ENCODE measurements at places on chromosomes 16 and 17.

DNA sequence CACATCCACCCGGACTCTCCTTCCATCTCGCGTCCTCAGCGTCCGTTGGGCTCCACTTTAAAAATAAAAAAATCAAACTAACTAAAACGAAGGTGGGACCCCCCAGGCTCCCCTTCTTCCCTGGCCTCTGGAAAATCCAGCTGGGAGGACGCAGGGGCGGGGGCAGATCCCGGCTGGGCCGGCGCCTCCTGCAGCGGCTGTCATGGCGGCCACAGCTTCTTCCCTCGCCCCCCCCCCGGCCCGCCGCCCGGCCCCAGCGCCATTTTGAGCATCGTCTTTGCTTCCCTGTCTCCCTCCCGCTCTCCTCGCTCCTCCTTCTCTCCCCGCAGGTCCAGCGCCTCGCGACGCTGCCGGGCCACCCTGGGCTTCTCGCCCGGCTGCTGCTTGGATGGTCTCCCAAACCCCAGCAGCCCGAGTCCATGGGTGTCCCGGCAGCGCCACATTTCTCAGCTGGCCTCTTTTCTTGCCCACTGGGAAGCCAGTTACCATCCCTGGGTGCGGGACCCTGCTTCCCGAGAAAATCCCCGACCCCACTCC is 3.3 kb downstream of the HOXB2 start:
- DNase-seq, result no peak

DNA sequence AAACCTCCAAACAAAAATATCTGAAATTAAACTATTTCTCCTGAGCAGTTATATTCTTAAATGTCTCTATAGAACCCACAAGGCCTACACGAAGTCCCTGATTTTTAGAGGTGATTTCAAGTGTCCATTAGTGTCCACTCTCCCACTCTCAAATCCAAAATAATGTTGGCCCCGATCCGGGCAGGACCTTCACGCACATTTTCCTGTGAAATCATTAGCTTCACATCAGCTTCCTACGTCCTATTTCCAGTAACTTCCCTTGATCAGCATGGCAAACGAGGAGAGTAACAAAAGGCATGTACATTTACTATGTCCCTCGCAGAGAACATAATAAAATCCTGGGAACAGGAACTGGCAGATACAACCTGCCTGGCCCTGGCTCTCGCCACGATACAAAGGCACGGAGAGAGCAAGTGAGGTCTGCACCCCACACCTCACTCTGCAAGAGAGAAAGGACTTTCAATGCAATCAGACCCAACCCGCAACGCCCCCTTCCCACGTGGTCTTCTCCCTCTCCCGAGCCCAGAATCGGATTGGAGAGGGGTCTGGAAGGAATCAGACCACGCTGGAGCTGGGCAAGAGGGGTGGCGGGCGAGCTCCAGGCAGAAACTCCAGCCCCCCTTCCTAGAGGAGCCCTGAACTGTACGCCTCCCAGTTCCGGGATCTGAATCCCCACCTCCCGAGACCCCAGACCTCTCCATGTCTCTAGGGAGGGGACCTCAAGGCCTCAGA is 17.5 kb upstream of the C17orf78 start:
- DNase-seq, result no peak

GRCh38 chr17:37605081-37605480 is 4.1 kb downstream of the SYNRG start:
- no peak for DNase-seq

- no peak for DNase-seq
Measured at GRCh38 chr16:4501071-4501478, 24.9 kb downstream of the HMOX2 start.

DNA sequence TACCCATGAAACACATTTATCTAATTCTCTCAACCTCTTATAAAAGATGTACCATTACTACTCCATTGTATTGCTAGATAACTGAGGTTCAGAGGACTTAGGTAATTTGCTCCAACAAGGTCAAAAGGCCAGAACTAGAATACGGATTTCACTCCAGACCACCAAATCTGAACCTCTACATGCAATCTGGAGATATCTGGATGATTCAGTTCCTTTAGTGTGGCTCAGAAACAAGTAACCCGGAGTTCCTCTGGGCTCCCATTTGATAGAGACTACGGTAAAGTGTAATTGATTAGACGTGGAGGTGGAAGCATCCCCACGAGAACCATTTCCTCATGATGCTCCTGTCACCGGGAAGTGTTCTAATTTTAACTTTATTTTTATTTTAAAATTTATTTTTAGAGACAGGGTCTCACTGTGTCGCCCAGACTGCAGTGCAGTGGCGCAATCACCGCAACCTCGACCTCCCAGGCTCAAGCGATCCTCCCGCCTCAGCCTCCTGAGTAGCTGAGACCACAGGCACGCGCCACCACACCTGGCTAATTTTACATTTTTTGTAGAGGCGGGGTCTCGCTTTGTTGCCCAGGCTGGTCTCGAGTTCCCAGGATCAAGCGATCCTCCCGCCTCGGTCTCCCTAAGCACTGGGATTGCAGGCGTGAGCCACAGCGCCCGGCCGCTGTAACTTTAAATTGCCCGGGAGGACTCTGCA is 608 bp upstream of the COX10 start:
- no peak for DNase-seq

DNA sequence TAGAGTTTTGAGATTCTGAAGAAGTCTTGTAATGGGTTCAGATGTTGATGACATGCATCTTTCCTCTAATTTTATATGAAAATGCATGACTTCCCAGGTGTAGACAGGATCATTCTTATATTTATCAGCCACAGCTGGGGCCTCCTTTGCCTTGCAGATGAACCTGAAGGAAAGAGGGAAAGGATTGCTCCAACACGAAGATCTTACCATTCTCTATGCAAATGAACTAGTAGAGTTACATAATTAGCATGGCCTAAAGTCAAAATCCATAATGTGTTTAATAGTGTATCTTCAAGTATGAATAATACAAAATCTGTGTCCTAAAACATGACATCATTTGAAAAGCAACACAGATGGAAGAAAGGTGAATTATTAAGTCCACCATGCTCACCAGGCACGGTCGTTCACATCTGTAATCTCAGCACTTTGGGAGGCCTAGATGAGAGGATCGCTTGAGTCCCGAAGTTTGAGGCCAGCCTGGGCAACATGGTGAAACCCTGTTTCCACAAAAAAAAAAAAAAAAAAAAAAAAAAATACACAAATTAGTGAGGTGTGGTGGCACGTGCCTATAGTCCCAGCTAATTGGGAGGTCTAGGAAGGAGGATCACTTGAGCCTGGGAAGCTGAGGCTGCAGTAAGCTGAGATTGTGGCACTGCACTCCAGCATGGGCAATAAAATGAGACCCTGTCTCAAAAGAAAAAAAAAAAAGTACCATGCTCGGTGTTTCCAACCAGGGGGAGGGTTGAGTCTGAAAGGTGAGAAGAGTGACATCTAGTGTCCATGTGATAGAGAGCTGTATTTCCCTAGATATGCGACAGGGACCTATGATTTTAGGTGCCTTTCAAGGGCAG is 6.3 kb downstream of the VWA3A start:
- DNase-seq, result no peak

DNA sequence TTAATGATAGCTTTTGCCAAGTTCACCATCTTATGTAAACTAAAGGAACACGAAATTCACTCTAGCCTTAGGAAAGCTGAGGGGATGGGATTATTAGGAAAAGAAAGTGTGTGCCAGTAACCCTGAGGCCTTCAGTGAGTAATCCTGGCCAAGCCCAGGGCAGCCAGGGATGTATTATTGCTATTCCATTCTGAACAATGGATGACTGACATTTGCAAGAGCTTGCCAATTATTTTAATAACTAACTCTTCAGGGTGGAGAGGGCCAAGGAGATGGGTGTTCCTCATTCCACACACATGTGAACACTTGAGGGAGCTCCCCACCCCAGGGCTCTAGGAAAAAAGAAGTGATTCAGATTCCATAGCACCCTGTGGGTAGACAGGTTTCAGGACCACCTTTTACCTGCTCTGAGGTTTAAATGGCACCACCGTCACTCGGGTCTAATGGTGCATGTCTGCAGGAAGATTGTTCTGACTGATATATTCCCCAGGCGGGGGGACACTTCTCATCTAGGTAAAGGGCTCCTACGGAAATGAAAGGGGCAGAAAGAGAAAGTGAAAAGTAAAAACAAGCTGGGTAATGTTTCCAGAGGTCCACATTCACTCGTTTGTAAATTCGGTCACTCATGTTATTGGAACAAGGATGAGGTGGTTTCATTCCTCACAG is 41.5 kb downstream of the TK2 start:
- no peak for DNase-seq

DNA sequence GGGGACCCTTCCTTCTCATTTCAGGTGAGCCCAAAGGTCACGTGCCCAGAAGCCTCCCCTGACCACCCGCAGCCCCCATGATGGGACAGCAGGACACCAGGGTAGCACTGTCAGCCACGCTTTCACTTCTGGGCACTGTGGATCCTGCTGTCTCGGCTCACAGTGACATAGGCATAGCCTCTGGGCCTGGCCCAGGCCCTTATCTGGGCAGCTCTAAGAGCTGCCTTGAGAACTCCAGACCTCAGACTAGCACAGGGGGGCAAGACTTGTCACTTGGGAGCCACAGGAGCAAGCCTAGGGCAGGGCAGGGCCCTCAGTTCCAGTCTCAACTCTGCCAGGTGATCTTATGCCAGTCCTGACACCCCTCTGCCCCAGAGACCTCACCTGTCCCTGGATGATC is 4.7 kb downstream of the NATD1 start:
- DNase-seq, result no peak

DNA sequence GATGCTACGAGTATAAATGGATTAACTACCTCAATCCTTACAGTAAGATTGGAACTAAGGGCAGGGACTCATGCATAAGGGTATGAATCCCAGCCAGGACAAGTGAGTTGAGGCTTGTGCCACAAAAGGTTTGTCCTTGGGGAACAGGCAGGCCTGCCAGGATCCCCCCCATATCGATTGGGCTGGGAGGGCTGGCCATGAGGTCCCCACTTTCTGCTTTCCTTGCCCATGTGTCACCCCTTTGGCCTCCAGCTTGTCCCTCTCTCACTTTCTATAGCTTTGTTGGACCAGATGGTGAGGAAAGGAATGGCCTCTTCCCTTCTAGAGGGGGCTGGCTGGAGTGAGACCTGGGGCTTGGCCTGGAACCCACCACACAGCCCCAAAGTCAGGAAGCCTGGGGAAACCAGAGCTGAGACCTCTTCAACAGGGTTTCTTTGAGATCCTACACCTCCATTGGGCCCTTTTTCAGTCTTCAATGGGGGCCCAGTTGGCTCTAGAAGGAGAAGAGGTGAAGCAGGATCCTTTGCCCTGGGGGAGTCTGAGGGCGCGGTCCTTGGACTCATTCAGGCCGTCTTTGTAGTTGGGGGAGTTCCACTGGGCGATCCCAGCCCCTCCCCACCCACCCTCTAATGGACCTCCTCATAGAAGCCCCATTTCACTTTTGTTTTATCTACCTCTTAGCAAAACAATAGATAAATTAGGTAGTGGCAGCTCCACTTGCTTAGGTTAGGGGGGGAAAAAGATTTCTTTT is 57.3 kb downstream of the IGF2BP1 start:
- no peak for DNase-seq

- no peak for DNase-seq
Measured at GRCh38 chr16:84339766-84340165, 28.6 kb upstream of the ATP2C2 start.

- DNase-seq, result no peak
Measured at GRCh38 chr16:11966173-11966572, 1.2 kb downstream of the TNFRSF17 start.

DNA sequence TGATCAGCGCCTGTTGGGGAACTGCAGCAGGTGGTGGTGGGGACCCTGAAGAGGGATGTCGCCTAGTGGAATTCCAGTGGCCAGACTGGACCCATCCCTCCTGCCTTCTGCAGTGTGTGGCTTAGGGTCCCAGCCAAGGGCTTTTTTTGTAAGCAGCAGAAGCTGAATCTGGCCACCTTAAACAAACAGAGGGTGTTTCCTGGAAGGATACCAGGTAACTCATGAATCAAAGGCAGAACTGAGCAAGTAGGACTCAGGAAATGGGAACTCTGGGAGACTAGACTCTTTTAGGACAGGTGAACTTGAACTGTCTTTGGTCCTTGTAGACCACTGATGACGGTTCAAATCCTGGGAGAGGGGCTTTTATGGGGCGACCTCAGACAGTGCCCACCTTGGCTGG is 124.0 kb downstream of the ABCC6 start:
- no peak for DNase-seq

- DNase-seq, result no peak
Measured at GRCh38 chr17:32267690-32268205, 2.1 kb downstream of the RHBDL3 start.

DNA sequence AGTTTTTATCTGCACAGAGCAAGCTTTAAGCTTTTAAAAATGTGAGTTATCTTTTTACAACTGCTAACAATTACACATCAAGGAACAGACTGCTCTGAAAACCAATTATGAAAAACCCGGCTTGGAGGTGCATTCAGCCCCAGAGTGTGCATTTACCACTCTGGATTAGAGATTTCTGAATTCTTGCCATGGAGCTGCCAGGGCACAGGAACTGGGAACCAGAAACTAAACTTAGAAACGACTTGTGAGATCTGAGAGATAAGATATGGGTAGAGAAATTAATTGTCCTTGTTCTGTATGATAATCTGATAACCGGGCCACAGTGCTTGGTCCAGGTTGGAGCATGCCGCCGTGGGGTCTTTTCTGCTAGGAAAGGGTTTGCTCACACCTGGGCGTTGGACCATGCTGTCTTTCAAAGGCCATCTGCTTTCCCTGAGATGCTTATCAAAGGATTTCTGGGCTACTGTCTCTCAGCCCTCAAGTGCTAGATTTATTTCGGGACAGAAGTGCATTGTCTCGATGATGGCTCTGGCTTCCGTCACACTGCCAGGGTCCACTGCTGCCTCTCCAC is 210.0 kb downstream of the MAF start:
- DNase-seq, result no peak

DNA sequence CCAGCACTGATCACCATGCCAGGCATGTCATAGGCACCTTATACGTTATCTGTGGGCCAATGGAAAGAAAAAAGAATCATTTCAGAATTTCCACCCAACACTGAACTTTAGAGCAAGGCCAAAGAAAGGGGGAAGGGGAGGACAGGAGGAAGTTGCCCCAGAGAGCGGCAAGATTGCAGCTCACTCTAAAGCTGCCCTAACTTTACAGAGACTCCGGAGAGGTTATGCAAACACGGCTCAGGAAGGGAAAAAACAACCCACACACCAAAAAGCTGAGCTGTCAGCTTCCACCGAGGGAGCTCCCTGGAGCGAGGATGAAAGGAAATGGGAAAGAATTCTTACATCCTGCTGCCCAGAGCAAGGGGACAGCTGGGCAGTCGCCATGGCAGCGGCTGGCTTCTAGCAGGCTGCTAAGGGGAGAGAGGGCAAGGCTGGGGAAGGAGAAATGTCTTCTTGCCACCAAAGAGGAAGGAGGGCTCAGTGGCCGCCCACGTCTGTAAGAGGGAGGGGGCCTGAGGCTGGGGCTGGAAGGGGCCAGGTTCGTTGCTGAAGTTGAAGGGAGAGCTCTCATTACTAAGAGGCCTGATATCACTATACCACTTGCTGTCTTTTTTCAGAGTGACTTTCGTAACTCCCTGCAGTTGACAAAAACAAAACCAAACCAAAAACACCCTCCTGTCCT is 18.2 kb downstream of the COTL1 start:
- DNase-seq, result peak; percentile 76

- DNase-seq, result no peak
Measured at GRCh38 chr17:17325228-17325627, 22.1 kb downstream of the NT5M start.
